Thoracic aorta (tissue), 2 donors: ENCODE measurements at places on chromosomes 7 and 10. TPM values are rescaled to one million over a fixed set of nuclear protein-coding genes. Genes with fewer than 3 reads are reported as not detected.

- no peak for DNase-seq
These were observed 145.9 kb upstream of the WNT16 start for GRCh38 chr7:121182902-121183301.

GRCh38 chr10:11837372-11838161, 14.4 kb downstream of the PROSER2 start:
- DNase-seq: no peak

GRCh38 chr10:23826421-23826820, 382.5 kb upstream of the KIAA1217 start:
- no peak for DNase-seq

DNA sequence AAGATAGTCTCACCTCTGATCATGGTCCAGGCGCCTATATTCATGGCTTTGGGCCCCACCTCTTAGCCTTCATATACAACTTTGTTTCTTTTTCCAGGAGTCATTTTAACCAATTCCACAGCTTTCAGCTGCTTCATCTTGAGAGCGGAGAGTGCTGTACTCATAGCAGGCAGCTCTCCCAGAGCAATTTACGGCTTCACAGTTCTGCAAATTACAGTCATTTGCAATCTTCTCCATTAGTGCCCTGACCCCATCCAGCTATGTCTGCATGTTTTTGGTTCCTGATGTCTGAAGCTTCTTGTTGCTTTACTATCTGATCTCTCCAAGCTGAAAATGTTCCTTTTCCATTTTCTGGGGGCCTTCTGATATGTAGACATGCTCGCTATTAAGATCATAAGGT, 18.0 kb upstream of the MEST start:
- DNase-seq: no peak

GRCh38 chr10:19874791-19875190, 58.6 kb downstream of the PLXDC2 start:
- DNase-seq: no peak

GRCh38 chr10:102580230-102580629, 64.0 kb upstream of the TRIM8 start:
- no peak for DNase-seq

DNA sequence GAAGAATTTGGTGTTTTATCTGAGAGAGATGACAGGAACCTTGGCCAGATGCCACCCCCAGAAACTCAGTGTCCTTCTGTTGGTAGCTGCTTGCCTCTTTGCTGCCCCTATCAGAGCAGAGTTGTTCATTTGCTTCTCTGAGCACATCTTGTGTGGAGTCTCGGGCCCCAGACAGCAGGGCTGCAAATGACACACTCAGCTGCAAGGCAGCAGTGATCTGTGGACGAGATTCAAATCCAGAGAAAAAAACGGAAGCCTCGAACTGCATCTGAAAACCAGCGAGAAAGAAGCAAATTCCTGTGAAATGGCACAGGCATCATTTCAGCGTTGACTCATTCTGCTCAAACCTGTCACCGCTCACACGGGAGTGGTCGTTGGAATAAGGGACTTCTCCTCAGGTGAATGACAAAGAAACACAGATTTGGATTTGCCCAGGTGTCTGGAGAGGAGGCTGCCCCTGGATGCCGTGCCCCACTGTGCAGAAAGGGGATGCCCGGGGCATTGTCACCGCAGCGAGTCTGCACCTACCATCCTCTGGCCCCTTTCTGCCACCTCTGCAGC, 144.7 kb downstream of the PFKFB3 start:
- no peak for DNase-seq

GRCh38 chr10:33065111-33065510, 107.1 kb upstream of the ITGB1 start:
- DNase-seq: no peak

GRCh38 chr7:105118612-105119600, 104.9 kb downstream of the KMT2E start:
- DNase-seq: no peak

DNA sequence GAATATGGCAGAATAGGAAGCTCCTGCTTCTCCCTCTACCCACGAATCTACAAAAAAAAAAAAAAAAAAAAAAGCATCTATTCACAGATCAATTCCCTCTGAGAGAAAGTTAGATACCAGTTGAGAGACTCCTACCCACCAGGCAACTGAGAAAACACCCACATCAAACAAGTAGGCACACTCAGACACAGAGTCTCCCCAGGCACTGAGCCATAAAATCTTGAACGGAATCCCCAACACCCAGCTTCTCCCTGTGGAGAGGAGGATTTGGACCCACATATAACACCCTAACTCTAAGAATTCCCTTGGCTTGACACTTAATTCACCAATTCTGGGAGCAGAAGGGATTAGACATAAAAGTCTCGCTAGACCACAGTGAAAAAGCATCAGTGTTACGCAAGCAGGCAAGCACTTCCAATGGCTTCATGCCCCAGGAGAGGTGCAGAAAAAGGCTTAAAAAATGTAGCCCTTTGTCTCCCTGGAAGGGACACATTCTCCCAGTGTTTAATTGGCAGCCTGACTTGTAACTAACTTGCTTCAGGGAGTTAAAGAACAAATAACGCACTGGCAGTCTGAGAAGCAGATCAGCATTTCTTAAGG, 192.2 kb downstream of the ELAPOR2 start:
- DNase-seq: no peak

GRCh38 chr10:71006506-71006905, 118.1 kb upstream of the PCBD1 start:
- no peak for DNase-seq

DNA sequence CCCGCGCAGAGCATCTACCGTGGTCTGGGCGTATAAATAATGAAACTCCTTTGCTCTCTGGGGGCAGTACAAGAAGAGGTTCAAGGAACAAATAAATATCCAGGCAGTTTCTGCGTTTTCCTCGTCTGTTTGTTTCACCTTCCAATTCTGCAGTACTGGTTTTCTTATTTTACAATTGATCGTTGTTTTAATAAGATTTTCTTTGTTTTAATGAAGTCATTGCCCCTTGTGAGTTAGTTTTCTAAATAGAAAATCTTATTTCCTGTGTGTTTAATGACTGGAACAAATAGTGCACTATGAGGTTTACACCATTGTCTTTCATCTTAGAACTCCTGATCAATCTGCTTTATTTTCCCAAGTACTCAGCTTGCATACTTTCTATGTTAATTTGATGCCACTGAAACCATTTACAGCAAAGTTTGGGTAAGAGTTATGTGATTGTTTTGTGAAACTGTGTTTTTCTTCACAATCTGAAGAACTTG, 1.2 kb downstream of the PLEKHA1 start:
- no peak for DNase-seq

DNA sequence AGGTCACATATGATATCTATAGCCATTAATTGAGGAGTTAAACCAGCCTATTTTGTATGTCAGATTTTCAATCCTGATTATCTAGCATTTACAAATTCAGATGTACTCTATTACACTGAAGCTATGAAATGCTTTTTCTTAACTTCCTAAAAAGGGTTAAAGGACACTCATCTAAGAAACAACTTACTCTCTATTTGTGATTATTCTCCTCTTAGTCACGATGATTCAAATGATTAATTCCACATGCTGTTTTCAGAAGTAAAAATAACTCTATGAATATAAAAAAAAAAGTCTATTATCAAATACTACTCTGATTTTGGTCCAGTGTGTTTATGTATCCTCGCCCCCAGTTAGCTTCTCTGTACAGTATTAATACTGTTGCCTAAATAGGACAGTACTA, 1199.9 kb downstream of the GATA3 start:
- no peak for DNase-seq

- DNase-seq: no peak
These were observed 183.1 kb downstream of the GPAM start for GRCh38 chr10:112000466-112000865.

- DNase-seq: no peak
These were observed 224.3 kb downstream of the MDFIC start for GRCh38 chr7:115146148-115146547.

DNA sequence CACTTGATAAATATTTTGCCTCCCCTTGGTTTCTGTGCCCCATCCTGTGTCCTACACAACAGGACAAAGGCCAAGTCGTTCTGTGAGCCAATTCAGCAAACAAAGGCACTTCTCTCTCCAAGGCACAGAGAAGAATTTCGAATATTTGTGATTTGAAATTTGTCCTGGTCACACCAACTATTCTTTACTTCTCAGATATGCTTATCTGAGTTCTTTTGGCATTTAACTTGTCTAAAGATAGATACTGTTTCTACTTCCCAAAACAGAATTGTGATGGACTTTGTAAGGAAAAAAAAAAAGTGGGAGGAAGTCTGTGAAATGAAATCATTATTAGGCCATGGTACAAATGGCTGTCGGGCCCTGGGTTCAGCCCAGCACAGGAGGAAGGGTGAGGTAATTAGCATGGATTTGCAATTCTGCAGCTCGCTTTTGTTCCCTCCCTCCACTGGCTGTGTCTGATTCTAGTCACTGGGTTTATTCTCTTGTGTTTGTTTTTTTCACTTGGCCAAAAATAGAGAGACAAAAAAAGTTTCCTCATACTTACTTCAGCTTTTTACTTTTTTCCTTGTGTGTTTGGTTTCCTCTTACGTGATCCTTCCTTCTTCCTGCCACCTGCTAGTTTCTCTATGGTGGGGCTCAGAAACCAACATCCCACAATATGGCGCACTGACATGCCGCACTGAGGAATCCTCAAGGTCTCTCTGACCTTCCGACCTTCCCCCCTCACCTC, 108.2 kb upstream of the MKLN1 start:
- no peak for DNase-seq

- no peak for DNase-seq
These were observed 30.9 kb upstream of the SLC16A12 start for GRCh38 chr10:89566095-89566950.

The SORBS1 gene
- total RNA-seq: 1,110 TPM

DNA sequence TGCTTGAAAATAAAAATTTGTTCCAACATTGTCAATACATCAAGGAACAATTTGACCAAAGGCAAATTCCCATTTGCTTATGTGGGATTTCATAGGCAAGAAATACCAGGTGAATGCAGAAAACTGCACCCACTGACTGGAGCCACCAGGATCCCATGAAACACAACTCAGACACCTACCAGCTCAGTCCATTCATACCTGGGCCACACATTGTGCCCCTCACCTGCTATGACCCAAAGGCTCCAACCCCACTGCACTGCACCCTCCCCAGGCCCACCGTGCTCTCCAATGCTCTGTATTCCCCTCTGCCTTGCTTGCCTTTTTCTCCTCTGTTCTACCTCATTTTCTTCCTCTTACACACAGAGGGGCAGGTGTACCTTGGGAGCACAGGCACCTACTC, 5.3 kb downstream of the NCAPG2 start:
- no peak for DNase-seq

GRCh38 chr10:52755297-52756062, 17.1 kb downstream of the MBL2 start:
- no peak for DNase-seq

The GNAT3 gene
- not detected for total RNA-seq
